Left ventricle myocardium inferior (tissue), 1 donor: ENCODE measurements at places on chromosomes 2 and 18. TPM values are rescaled to one million over a fixed set of nuclear protein-coding genes. Genes with fewer than 3 reads are reported as not detected.

DNA sequence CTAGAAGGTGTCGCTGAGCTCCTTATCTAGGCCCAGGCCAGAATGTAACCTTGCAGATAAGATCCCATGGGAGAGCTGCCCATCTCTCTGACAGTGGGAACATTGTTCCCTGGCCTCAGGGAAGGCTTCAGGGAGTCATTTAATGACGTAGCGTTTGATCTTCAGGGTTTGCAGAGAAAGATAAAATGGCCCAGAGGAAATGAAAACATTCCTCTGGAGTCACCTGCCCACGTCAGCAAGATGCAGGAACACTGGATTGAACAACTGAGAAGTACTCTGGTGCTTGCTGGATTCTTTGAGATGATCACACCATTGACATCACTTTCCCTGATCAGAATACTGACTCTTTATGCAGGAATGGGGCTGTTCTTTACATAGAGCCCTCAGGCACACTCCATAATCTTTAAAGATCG is 51.6 kb downstream of the MAPK4 start:
- H3K4me3 ChIP-seq: no peak overlapping the region
- H3K27ac ChIP-seq: peak overlapping the region; percentile 21
- no peaks in the 10 kb centered on the region for H3K36me3 ChIP-seq
- H3K27me3 ChIP-seq: no peaks in the 10 kb centered on the region

DNA sequence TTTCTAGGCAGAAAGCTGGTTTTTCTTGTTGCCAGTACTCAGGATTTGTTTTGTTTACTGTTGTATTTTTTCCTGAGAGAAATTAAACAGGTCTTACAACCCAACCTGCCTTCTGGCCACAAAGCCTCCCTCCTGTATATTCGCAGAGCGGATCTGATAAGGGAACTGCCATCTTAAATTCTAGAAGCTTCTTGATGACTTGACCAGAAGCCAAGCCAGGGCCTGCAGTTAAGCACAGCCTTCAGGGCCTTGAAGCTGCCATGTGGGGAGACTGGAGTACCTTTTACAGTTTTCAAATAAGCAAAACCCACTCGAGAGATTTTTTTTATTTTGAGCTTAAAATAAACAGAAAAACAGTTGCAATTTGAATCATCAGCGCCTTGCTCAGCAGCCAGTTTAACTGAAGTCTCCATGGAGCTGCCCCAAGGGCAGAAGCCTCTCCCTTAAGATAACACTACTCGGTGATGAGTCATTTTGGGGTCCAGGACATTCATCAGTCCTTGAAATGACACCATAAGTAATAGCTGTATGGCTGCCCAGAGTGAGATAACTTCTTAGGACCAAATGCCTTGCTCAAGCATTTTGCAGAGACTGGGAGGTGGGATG is 51.5 kb upstream of the PHLPP1 start:
- H3K27ac ChIP-seq: peak overlapping the region; percentile 25
- no peak for DNase-seq
- no peaks in the 10 kb centered on the region for H3K27me3 ChIP-seq
- no peak overlapping the region for H3K4me3 ChIP-seq
- H3K4me1 ChIP-seq: no peaks in the 10 kb centered on the region

Gene ESPNL
- not detected for total RNA-seq

- no peaks in the 10 kb centered on the region for H3K36me3 ChIP-seq
- DNase-seq: no peak
- no peaks in the 10 kb centered on the region for H3K4me1 ChIP-seq
- no peak overlapping the region for H3K27ac ChIP-seq
Measured at GRCh38 chr2:188922191-188922590, 52.0 kb upstream of the COL3A1 start.

- no peak overlapping the region for H3K4me3 ChIP-seq
- H3K36me3 ChIP-seq: peaks cover 16% of the 10 kb centered on the region
- H3K4me1 ChIP-seq: peaks cover 88% of the 10 kb centered on the region
- H3K27ac ChIP-seq: peak overlapping the region; percentile 33
- DNase-seq: no peak
Measured at GRCh38 chr2:101823347-101823791, 125.9 kb downstream of the MAP4K4 start.

Gene UGGT1
- total RNA-seq: 30.3 TPM

DNA sequence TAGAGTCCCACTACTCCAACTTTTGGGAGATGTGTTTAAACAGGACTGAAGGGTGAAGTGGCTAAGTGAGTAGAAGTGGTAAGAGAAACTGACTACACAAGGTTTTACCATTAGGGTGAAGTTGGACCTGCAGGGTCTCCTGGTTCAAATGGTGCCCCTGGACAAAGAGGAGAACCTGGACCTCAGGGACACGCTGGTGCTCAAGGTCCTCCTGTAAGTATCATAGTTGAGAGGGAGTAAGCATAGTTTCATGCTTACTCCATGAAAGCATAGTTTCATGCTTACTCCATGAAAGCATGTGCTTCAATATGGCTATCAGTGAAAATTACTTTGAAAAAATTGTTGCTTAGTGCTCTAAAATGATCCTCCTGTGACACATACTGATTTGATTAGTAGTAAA is 19.1 kb downstream of the COL3A1 start:
- peaks cover 59% of the 10 kb centered on the region for H3K36me3 ChIP-seq
- DNase-seq: no peak
- no peak overlapping the region for H3K4me3 ChIP-seq
- no peaks in the 10 kb centered on the region for H3K27me3 ChIP-seq
- no peak overlapping the region for H3K27ac ChIP-seq
- no peaks in the 10 kb centered on the region for H3K4me1 ChIP-seq

- no peak for DNase-seq
- no peak overlapping the region for H3K4me3 ChIP-seq
- H3K27ac ChIP-seq: no peak overlapping the region
- H3K27me3 ChIP-seq: peaks cover 25% of the 10 kb centered on the region
Measured at GRCh38 chr2:204282525-204282924, 262.8 kb upstream of the PARD3B start.

Gene BCL2
- 7.3 TPM for total RNA-seq

Gene TXNDC2
- total RNA-seq: not detected

DNA sequence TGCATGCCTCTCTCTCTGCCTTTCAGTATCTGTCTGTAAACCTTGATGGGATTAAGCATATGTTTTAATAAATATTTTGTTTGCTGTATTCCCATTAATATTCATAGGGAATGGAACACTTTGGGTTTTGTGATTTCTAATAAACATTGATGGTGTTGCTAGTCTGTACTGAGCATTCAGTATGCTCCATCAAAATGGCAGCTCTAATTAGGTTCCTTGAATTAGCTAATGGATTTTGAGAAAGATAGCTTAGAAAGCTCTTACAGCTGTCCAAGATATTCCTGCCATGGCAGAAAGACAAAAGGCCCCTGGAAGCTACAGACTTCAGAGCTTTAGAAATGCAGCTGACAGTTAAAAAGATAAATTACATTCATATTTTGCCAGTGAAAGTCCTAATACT is 199.2 kb upstream of the NRP2 start:
- H3K4me1 ChIP-seq: peaks cover 12% of the 10 kb centered on the region
- no peaks in the 10 kb centered on the region for H3K36me3 ChIP-seq
- no peak overlapping the region for H3K4me3 ChIP-seq
- H3K27me3 ChIP-seq: no peaks in the 10 kb centered on the region
- H3K27ac ChIP-seq: no peak overlapping the region
- no peak for DNase-seq

DNA sequence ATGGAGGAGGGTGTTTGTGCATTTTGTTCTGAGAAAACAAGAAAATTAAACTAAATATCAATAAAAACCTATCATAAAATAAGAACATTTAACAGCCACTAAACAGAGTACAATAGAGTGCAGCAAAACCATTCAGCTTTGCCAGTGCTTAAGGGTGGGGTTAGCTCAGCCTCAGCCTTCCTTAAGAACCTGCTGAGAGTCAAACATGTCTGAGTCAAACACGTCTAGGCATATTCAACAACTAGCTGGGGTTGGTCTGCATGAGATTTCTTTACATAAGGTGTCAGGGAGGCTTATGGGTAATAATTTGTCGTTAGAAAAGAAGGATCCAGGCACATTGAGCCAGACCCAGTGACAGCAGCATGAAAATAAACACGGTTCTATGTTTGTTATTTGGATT is 298.2 kb downstream of the SP3 start:
- no peaks in the 10 kb centered on the region for H3K36me3 ChIP-seq
- no peaks in the 10 kb centered on the region for H3K4me1 ChIP-seq
- peaks cover 21% of the 10 kb centered on the region for H3K27me3 ChIP-seq
- no peak overlapping the region for H3K4me3 ChIP-seq
- no peak for DNase-seq

GRCh38 chr2:241901500-241902351 is 32.2 kb downstream of the RTP5 start:
- no peaks in the 10 kb centered on the region for H3K36me3 ChIP-seq
- H3K4me1 ChIP-seq: peaks cover 20% of the 10 kb centered on the region
- DNase-seq: no peak
- peak overlapping the region; percentile 40 for H3K4me3 ChIP-seq
- peaks cover 39% of the 10 kb centered on the region for H3K27me3 ChIP-seq

- no peaks in the 10 kb centered on the region for H3K27me3 ChIP-seq
- no peak overlapping the region for H3K4me3 ChIP-seq
- no peaks in the 10 kb centered on the region for H3K4me1 ChIP-seq
- H3K36me3 ChIP-seq: no peaks in the 10 kb centered on the region
- no peak for DNase-seq
Measured at GRCh38 chr2:69973335-69973735, 11.9 kb upstream of the ASPRV1 start.

Gene ABCG5
- not detected for total RNA-seq

DNA sequence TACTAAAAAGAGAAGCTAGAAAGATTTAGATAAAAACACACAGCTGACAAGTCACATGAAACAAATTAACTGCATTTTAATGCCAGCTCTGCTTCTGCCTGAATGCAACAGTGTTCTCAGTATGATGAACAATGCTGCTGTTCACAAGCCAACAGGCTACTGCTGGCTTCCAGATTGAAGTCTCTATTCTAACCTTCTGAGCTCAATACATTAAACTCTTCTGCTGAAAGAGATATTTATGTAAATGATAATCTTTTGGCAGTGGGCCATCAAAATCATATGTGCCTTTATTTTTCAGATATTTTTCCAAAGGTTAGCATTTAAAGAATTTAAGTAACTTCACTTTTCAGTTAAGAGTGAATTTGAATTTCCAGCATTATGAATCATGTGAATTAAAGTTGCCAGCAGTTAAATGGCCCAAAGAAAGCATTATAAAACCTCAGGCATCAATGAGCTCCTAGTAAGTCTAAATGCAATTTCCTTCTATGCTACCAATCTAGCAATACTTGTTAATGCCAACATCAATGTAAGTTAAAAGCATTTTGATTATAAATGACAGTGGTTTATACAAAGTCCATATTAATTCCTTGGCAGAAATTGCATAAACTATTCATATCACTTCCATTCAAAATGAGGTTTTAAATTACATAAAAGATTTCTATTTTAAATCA is 72.4 kb downstream of the ID2 start:
- peaks cover 24% of the 10 kb centered on the region for H3K4me1 ChIP-seq
- H3K4me3 ChIP-seq: no peak overlapping the region
- no peaks in the 10 kb centered on the region for H3K27me3 ChIP-seq
- DNase-seq: no peak
- no peak overlapping the region for H3K27ac ChIP-seq
- H3K36me3 ChIP-seq: peaks cover 47% of the 10 kb centered on the region

DNA sequence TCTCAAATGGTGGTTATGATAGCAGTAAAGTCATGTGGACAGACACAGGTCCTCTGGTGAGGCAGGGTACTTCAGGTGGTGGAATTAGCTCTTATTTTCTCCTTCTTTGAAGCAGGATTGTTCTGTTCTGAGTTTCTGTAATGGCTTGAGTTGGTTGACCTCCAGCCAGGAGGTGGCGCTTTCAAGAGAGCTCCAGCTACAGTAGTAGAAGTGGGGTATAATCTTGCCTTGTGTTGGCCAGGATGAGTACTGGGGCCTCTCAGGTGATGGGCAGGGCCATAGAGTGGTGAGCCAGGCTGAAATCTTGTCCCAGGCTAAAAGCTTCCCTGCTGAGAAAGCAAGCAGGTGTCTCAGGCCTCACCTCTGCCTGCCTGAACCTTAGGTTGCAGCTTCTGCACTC is 52.5 kb upstream of the CSRNP3 start:
- no peaks in the 10 kb centered on the region for H3K27me3 ChIP-seq
- DNase-seq: no peak
- H3K4me3 ChIP-seq: no peak overlapping the region
- no peaks in the 10 kb centered on the region for H3K36me3 ChIP-seq
- no peaks in the 10 kb centered on the region for H3K4me1 ChIP-seq

GRCh38 chr2:16031058-16031847 is 90.9 kb downstream of the MYCN start:
- no peaks in the 10 kb centered on the region for H3K4me1 ChIP-seq
- H3K36me3 ChIP-seq: no peaks in the 10 kb centered on the region
- no peak overlapping the region for H3K27ac ChIP-seq
- peaks cover 5% of the 10 kb centered on the region for H3K27me3 ChIP-seq

GRCh38 chr2:241061275-241061674 is 40.8 kb downstream of the MTERF4 start:
- DNase-seq: no peak
- H3K4me1 ChIP-seq: peaks cover 11% of the 10 kb centered on the region
- H3K36me3 ChIP-seq: no peaks in the 10 kb centered on the region
- no peak overlapping the region for H3K27ac ChIP-seq
- H3K27me3 ChIP-seq: peaks cover 8% of the 10 kb centered on the region

DNA sequence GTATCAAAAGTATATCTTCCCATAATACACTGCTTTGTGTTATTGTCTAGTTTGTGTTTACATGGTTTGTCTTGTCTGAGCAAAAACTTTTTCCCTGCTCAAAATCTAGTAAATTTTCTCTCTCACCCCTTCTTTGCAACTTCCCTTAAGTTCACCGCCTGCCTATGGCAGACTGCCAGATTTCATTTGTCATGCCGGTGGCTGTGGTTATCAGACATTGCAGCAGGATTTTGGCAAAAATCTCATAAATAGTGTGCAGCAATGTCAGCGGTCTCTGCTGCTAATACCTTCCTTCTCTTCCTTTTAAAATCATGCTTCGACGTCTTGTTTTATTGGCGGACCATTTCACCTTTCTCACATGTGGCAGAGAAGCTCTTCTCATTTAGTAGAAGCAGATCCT is 45.6 kb upstream of the TMEM178A start:
- DNase-seq: peak; percentile 43
- H3K27me3 ChIP-seq: no peaks in the 10 kb centered on the region
- no peak overlapping the region for H3K4me3 ChIP-seq
- H3K4me1 ChIP-seq: peaks cover 14% of the 10 kb centered on the region
- H3K27ac ChIP-seq: no peak overlapping the region
- no peaks in the 10 kb centered on the region for H3K36me3 ChIP-seq

DNA sequence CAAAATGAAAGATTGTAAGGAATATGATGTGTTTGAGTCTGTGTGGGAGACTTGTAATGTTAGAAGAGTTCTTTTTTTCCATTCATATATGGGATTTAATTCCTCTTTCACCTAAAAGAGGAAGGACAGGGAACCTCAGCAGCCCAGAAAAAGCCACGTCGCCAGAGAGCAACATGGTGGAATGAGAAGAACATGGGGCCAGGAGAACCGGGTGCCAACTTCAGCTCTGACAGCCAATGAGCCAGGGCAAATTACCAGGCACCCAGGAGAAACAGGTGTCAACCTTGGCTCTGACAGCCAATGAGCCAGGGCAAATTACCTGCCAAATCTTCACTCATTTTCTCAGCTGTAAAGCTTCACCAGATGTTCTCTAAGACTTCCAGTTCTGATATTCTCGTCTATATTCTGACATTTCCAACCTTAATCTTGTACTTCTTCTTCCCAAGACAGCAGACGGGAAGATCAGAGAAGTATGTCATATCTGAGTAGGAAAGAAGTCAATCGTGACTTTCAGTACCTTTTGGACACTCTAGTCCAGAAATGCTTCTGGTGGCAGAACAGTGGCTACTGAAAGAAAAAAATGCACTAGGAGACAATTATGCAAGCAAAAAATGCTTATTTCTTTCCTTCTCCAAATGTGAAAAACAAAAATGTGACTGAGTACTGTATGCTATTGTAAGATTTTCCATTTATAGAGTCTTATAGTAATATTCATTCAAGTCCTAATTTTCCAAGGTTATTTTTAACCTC is 79.2 kb upstream of the COL5A2 start:
- no peak overlapping the region for H3K27ac ChIP-seq
- H3K36me3 ChIP-seq: no peaks in the 10 kb centered on the region
- DNase-seq: no peak
- H3K27me3 ChIP-seq: no peaks in the 10 kb centered on the region
- peaks cover 9% of the 10 kb centered on the region for H3K4me1 ChIP-seq
